ENCODE measurements at places on chromosomes 13 and 19.

DNA sequence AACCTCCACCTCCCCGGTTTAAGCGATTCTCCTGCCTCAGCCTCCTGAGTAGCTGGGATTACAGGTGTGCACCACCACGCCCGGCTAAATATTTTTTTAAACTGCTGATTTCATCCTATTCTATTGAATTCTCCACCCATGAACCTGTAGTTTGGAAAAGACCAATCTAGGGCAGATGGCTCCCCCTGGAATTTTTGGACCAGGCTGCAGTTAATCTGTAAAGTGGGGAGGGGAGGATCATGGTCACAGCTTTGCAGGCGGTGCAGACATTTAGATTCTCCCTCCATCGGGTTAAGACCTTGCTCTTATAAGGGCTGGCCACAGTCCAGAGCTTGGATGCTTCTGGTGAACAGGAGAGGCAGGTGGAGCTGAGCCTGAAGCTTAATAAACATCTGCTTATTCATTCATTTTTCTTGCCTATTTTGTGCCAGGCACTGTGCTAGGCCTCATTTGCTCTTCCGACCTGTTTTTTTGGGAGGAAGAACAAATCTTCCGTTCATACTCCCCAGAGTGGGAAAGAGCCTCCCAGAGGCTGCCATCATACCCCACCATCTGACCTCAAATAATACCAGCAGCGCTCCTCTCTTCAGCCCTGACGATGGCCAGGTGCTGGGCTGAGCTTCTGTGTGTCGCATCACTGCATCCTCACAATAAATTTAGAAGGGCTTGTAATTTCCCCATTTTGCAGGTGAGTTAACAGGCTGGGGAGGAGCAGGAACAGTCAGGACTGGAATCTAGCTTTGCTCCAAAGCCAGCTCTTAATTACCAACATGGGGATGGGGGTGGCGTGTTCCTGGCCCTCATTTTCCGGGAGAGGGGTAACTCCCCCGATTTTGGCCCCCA, 902 bp upstream of the CCDC106 start:
- DNase-seq, result no peak

- no peak for DNase-seq
These were observed 46.5 kb upstream of the RAP2A start for GRCh38 chr13:97387485-97387839.

DNA sequence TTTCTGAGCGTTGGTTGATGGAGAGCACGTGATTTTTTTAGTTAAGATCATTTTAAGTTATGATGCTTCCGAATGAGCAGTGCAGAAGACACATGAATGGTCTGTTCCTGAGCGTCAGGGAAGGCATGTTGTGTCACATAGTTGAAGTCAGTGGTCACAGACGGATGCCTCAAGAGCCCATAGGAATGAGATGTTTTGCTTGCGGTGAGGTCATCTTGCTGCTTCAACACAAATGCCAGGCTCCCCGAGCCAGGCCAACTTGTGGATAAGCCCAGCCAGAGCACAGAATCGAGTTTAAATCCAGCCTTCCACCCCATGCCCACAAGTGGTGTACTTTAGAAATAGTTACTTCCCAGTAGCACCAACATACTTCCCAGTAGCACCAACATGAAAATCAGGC, 5.4 kb downstream of the UPF3A start:
- DNase-seq, result no peak

GRCh38 chr19:55702131-55702627, 27.2 kb downstream of the EPN1 start:
- DNase-seq, result no peak

- no peak for DNase-seq
These were observed 1277.1 kb upstream of the MIR17HG start for GRCh38 chr13:90070362-90070761.

DNA sequence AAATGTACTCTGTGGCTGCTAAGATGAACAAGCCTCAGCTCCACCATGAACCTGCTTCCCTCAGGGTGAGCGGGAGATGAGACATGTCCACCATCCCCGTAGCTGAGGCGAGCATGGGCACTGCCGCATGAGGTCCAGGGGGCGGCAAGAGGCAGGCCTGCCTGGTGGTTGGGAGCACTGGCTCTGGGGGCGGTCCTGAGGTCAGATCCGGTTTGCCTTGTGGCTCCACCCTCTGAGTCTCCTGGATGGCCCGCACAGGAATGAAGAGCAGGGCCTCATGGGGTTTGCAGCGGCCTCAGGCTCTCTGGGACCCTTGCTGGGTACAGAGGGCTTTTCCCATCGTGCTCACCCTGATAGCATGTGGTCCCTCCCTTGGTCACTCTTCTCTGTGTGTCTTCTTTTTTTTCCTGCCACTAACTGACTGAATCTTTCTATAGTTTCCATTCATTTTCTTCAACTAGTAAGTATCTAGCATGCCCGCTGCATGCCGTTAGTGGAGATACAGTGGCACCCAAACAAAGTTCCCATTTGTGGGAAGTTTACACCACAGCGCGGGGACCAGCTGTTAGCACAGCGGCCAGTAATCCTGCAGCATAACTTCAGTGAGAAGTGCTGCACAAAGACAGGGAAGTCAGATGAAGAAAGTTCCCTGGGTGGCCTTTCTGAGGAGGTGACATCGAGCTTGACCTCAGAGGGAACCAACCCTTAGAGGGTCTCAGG, 37.3 kb downstream of the CAPN12 start:
- DNase-seq, result no peak

GRCh38 chr19:18219911-18220631, 6.2 kb downstream of the PDE4C start:
- DNase-seq, result no peak

GRCh38 chr19:58014141-58014540, 11.5 kb upstream of the ZNF606 start:
- no peak for DNase-seq

GRCh38 chr13:105894697-105895096, 640.8 kb downstream of the EFNB2 start:
- no peak for DNase-seq

DNA sequence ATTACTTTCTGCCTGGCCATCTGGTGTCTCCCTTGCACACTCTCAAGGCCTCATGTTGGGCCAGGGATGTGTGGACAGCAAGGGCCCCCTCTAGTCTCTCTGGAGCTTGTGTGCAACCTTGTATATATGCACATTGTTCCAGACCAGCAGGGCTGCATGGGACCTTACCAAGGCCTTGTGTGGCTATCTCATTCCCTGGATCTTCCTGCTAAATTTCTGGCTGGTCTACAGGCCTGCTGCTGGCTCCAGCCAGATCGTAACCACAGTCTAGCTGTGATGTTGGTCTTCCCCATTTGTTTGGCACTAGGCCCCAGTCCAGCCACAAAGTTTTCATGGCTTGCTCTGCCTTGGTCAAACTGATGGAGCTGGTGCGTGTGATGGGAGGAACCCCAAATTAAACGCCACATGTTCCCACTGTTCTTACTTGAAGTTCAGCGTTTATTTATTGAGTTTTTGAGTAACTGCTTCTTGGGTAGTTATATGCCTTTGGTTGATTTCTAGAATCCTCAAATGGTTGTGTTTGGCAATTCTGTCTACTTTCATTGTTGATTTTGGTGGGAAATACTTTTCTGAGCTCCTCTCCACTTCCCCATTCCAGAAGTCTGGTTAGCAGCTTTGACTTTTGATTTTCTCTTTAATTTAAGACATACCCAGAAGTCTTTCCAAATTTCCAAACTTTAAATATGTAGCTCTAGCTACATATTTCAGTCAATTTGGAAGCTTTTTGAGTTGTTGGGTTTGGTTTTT, 56.4 kb downstream of the SIPA1L3 start:
- DNase-seq, result no peak

DNA sequence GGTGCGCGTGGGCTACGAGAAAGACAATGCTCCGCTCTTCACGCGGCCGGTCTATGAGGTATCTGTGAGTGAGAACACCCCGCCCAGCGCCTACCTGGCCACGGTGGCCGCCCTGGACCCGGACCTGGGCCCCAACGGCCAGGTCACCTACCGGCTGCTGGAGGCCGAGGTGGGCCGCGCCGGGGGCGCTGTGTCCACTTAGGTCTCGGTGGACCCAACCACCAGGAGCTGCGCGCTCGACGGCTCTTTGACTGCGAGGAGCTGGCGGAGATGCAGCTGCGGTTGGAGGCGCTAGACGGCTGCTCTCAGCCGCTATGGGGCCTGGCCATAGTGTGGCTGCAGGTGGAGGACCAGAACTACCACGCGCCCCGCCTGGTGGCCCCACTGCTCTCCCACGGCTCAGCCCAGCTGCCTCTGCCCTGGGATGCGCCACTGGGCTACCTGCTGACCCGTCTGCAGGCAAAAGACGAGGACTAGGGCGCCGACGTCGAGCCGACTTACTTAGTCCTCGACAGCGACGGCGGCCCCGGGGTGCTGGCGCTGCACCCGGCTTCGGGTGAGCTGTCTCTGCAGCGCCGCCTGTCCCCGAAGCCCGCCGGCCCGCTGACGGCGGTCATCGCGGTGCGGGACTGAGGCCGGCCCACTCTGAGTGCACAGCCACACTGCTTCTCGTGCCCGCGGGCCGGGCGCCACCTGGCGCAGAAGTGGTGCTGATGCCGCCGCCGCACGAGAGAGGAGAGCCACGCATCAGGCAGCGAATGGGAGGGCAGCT, 173.0 kb downstream of the OLFM4 start:
- no peak for DNase-seq

DNA sequence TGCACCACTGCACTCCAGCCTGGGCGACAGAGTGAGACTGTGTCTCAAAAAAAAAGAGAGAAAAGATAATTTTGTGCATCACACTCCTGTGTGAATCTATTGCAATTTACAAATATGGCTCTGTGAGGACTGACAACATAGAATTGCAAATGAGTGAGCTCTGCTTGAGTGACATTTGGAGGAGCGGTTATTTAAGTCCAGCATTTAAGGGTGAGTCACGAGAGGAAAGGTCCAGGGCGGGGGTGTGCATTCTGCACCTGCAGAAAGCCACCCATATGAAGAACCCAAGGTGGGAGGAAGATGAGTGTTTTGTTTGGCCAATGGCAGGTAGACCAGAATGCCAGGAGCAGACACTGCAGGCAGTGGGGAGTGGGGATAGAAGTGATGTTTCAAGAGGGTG, 58.5 kb downstream of the DGKH start:
- no peak for DNase-seq

DNA sequence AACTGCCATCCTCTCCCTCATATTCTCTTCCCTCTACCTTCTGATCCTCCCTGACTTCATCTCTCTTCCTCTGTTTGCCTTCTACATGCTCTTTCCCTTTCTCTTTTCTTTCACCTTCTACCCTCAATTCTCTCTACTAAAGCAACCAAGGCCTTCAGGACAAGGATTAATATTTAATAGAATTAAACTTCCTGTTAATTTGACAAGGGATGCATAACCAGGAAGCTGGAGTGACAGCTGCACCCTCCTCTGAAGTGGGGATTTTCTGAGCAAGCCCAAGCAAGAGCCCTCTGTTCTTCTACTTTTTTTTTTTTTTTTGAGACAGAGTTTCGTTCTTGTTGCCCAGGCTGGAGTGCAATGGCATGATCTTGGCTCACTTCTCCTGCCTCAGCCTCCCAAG, 63.4 kb upstream of the MED4 start:
- no peak for DNase-seq

All from fibroblast of skin of left biceps (primary cell).